ENCODE measurements at places on chromosomes 4 and X. TPM values are rescaled to one million over a fixed set of nuclear protein-coding genes. Genes with fewer than 3 reads are reported as not detected.

DNA sequence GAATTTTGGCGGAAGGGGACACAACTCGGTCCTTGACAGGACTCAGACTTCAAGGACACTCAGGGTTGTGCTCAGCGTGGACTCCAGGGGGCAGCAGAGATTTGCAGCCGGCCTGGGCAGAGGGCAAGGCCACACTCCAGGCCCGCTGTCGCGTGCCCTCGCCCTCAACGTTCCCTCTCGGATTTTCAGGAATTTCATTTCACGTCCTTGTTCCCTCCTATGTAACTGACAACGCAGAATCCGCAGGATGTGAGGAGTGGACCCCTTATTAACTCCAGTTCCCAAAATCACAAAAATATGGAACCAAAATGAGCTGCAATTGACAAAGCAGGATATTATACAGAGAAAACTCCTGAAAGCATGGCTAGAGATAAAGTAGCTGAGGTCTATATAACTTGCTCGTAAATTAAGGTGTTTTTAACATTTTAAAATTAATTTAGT is 21.0 kb upstream of the DCTD start:
- peak; percentile 83 for DNase-seq

DNA sequence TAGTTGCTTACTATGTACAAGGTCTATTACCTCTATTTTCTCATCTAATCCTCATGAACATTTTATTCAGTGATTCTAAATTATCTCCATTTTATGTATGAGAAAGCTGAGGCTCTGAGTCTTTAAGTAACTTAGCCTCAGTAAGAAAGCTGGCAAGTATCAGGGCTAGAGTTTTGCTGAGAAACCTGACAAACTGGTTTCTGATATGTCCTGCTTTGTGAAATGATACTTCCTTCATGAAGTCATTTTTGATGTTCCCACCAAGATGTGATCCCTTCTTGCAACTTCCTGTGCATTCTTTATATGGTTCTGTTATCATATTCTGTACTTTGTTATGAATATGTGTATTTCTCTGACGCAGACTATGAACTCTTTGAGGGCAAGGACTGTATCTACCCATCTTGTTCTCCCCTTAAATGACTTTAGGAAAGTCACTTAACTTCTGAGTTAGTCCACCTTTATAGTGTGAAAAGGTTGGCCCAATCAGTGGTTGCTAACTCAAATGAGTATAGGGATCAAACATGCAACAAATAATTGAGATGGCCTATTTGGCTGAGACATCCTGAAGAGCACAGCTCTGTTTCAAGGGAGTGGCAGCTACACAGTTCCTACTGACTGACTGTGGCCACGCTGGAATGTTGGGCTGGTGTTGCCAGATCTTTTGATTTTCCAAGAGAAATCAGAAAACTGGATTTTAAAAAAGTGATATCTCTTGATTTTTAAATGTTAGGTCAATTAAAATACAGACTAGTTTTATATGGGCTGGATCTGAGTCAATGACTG is 127.9 kb upstream of the AMOT start:
- no peak for DNase-seq

DNA sequence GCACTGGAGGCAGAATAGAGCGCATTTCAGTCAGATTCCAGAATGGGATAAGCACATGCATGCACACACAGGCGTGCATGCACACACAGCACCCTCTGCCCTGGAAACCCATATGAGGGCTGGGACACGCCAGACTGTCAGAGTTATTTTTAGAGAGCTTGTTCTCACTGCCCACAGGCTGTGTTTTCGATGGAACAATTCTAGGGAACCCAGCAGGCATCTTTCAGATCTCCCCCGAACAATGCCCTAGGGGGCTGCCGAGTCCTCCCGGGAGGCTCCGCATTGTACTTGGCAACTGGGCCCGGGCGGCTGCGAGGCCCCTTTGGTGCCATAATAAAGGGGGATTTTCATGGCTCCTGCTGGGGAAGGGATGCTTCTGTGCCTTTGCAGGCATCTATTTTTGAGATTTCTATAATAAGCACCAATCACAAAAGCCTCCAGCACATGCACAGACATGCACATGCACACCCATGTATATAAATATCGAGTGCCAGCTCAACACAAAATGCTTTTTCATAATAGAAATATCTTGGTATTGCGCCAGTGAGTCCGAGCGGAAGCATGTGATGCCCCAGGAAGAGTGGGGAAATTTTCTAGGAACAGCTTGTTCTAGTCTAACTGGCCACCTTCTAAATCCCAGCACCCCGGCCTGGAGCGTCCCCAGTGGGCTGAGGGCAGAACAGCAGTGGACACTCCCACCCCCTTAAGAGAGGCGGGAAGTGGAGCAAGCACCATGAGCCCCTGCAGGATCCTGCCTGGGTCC is 88.5 kb downstream of the PHKA2 start:
- DNase-seq = no peak

Gene PCGF3
- 21.7 TPM for total RNA-seq

DNA sequence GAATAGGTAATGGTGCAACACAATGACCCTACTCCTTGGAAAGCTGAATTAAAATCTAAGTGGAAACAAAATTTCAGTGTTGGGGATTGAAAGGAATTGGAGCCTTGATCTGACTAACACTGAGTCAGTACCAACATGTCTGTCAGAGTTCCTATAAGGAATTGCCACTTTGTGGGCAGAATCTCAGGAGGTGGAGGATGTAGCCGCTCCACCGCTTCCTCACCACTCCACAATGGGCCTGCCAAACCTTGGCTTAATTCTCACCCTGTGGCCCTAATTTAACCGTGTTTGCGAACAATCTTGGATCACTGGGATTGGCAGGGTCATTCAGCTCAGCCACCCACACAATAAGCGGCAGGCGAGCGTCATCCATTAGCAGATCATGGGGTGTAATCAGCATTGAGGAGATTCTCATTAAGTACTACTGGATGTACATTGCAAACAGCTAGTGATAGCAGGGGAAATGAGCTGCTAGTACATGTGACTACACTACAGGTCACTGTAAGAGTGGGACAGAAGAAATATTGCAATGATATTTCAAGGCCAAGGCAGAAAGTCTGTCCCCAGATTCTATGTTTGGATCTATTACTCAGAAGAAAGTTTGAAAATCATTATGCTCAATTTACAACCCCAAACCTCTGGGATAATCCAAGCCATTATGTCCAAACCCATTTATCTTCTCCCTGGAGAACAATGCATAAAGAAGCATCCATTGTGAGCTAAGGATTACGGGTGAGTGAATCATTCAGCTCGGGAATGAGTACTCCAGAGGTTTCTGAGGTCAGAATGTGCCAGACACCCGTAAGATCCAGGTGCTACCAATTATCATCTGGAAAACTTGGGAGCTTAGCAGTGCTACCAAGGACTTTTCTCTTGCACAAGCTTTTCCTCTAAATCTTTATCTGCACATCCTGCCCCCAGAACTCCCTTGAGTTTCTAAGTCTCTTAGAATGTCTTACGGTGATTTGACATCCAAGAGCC is 5.8 kb downstream of the SRPX start:
- no peak for DNase-seq

DNA sequence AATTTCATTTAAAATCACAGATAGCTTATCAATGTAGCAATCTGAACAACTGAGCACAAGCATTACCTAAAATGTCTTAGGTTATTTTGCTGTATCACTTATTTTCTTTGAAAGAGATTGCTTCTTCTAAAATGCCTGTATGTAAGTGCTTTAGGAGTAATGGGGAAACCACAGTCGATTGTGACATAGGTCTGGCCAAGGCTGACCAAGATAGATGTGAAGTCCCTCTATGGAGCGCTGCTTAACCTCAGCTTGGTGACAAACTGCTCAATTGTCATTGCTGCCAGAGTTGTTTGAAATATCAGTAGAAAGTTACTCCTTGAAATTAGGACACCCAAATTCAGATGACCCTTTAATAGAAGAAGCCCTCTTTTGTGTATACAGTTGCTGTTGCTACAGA is 401.9 kb upstream of the NDST4 start:
- DNase-seq = no peak

Measured in Right ventricle myocardium inferior (tissue), 1 donor.